ENCODE measurements at places on chromosomes 2 and 18.
A peak's percentile ranks its signal among the peaks of the same experiment; 100 is the strongest.

GRCh38 chr2:200456567-200456966 lies 53.3 kb downstream of the KCTD18 start:
- DNase-seq: no peak

GRCh38 chr2:68258851-68259250 lies 6.5 kb upstream of the PPP3R1 start:
- no peak for DNase-seq

DNA sequence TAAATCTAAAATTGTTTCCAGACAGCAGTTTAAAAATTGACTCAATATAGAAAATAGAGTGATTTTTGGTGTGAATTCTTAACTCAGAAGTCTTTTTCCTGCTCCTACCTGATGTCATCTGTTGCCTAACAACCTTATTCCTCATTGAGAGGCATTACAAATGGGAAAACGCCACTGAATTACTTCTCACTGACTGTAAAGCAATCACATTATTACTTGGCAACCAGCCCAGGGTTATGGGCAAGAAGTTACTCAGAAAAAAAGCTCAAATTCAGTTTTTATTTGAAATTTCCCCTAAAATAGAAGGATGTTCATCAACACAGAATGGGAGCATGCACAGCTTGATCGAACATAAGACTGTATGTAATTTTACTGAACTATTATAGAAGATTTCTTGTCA lies 201.8 kb upstream of the GULP1 start:
- DNase-seq: no peak

GRCh38 chr2:62505109-62505749 lies 766 bp downstream of the TMEM17 start:
- peak; percentile 23 for DNase-seq

- DNase-seq: no peak
Observed at GRCh38 chr18:8856769-8857393, 151.5 kb downstream of the MTCL1 start.

- no peak for DNase-seq
Observed at GRCh38 chr2:147430408-147430807, 414.4 kb upstream of the ACVR2A start.

All from A549 (cell line).